Large intestine (tissue), 12 donors: ENCODE measurements at places on chromosomes 11 and 22. TPM values are rescaled to one million over a fixed set of nuclear protein-coding genes. Genes with fewer than 3 reads are reported as not detected.
A peak's percentile ranks its signal among the peaks of the same experiment; 100 is the strongest.

Gene SCARF2
- polyA plus RNA-seq, result 5.3 TPM

DNA sequence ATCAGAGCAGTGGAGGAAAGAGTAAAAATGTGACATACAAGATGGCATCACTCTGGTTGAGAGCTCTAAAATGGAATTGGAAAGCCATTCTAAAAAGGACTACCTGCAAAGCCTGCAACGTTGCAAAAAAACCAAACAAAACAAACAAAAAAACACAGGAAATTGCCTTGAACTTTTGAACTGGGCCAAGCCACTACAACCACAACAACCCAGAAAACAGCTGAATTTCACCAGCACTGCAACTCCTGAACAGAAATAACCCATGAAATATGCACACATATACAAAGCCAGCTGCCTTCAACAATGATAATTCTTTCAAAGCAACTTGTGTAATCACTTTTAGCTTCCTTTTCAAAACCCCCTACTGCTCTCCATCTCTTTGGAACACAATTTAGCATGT lies 326.6 kb upstream of the LRRC4C start:
- DNase-seq, result no peak
- peak overlapping the region; percentile 82 for H3K27ac ChIP-seq
- no peaks in the 10 kb centered on the region for H3K27me3 ChIP-seq

DNA sequence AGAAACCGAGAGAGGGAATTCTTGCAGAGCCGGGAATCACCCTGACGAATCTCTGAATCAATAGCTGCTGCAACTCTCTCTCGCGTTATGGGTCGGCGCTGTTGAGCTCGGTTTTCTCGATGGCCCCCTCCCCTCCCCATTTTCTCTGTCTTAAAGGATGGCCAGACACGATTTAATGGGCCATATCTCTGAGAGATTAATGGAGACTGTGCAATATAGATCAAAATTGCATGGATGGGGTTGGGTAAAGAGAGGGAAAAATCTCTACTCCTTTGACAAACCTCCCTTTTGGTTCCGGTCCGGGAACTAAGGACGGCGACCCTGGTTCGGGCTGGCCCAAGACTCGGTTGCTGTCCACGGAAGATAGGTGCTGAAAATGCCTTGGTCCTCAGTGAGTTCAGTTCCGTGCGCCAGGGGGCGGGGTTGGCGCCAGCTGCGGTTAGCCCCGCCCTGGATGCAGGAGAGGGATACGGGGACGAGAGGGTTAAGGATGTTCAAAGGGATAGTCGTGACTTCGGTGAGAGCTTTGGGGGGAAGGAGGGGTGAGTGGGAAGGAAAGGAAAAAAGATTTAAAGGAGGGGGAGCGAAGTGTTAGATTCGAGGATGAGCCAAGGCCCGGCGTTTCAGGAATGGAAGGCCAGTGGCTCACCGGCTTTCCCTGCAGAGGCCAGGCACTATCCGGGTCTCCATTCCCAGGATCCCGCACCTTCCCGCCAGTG lies 103.6 kb upstream of the HSD17B12 start:
- peak; percentile 31 for DNase-seq
- no peak overlapping the region for H3K27ac ChIP-seq
- H3K4me1 ChIP-seq, result peaks cover 3% of the 10 kb centered on the region

Gene TCN2
- 44.6 TPM for polyA plus RNA-seq

DNA sequence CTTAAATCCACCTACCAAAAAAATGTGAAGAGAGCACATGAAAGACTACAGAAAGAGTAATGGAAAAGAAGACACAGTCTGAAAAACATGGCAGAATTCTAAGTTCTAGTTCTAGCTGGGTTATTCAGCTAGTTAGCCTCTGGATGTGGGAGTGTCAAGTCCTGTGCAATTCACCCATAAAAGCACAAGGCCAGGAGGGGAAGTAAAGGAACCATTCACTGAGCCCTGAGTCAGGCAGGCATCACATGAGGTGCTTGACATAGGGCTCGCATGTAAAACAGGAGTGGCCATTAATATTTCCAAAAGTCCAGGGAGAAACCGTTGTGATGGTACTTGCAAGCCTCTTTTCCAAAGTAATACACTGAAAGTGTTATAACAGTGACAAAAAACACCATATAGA lies 103.7 kb downstream of the GAB2 start:
- DNase-seq, result no peak
- H3K4me3 ChIP-seq, result no peak overlapping the region
- H3K27ac ChIP-seq, result no peak overlapping the region
- H3K4me1 ChIP-seq, result peaks cover 3% of the 10 kb centered on the region
- no peaks in the 10 kb centered on the region for H3K36me3 ChIP-seq

- H3K4me1 ChIP-seq, result peaks cover 11% of the 10 kb centered on the region
- no peak overlapping the region for H3K4me3 ChIP-seq
- H3K27me3 ChIP-seq, result peaks cover 24% of the 10 kb centered on the region
- DNase-seq, result no peak
Measured at GRCh38 chr11:120236169-120237107, 3.5 kb upstream of the POU2F3 start.

Gene CYP2R1
- 14.6 TPM for polyA plus RNA-seq

Gene P2RX3
- polyA plus RNA-seq, result 2.1 TPM

GRCh38 chr22:33635766-33636165 lies 284.5 kb downstream of the LARGE1 start:
- H3K4me3 ChIP-seq, result no peak overlapping the region
- peaks cover 3% of the 10 kb centered on the region for H3K36me3 ChIP-seq
- H3K4me1 ChIP-seq, result no peaks in the 10 kb centered on the region
- no peak overlapping the region for H3K27ac ChIP-seq
- DNase-seq, result no peak
- H3K27me3 ChIP-seq, result no peaks in the 10 kb centered on the region

DNA sequence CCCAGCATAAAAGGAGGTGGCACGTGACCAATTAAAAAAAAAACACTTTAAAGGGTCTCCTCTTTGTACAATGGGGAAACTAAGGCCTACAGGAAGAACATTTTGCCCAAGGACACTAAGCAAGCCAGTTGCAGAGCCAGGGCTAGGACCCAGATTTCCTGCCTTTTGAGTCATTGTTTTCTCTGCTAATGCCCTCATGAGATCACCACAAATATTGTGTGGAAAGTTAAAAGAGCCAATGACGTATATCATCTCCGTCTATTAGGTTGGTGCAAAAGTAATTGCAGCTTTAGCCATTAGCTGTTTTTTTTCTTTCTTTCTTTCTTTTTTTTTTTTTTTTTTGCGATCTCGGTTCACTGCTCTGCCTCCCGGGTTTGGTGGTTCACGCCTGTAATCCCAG lies 24.1 kb upstream of the LRRC32 start:
- H3K4me1 ChIP-seq, result no peaks in the 10 kb centered on the region
- no peaks in the 10 kb centered on the region for H3K36me3 ChIP-seq
- no peak for DNase-seq
- H3K27ac ChIP-seq, result no peak overlapping the region
- no peak overlapping the region for H3K4me3 ChIP-seq

DNA sequence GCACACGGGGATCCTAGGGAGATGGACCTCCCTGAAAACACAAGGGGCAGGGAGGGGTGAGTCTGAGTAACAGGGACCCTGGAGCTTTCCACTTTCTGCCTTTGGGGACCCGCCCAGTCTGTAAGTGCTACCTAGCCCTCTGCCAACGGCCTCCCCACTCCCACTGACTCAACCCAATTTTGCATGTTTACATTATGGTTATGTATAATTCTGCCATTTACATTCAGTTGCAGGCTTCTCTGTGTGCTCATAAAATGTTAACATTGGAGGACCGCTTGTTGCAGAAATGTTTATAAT lies 105.8 kb downstream of the DSCAML1 start:
- H3K36me3 ChIP-seq, result no peaks in the 10 kb centered on the region
- H3K4me3 ChIP-seq, result no peak overlapping the region

Gene APOBEC3B
- 3.8 TPM for polyA plus RNA-seq

Gene TREH
- polyA plus RNA-seq, result 74.4 TPM

Gene OR2AG2
- polyA plus RNA-seq, result 0.06 TPM

Gene SLC43A1
- 16.0 TPM for polyA plus RNA-seq

GRCh38 chr11:538431-539051 lies 1.2 kb downstream of the LRRC56 start:
- no peak overlapping the region for H3K4me3 ChIP-seq
- peaks cover 19% of the 10 kb centered on the region for H3K4me1 ChIP-seq
- H3K27ac ChIP-seq, result no peak overlapping the region
- peaks cover 4% of the 10 kb centered on the region for H3K36me3 ChIP-seq
